ENCODE measurements at places on chromosomes 3 and 15.

DNA sequence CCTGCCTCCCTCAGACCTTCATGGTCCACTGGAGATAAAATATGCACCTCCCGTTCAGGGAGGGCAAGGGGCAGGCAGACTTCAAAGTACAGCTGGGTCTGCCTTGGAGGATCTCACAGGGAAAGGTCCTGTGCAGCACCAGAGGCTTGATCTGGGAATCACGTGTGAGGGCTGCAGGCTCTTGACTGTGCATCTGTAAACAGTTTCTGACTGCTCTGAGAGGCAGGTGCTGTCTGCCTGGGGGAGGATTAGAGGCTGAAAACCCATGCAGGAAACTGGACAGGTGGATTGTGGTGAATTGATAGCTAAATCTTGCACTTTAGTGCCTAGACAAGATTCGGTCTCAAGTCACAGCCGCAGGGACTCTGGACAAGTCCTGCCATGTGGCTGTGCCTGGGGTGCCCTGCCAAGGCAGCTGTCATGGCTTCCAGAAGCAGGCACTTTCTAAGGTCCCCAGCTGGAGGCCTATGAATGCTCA is 239.3 kb downstream of the EPHB1 start:
- DNase-seq = peak; percentile 40

DNA sequence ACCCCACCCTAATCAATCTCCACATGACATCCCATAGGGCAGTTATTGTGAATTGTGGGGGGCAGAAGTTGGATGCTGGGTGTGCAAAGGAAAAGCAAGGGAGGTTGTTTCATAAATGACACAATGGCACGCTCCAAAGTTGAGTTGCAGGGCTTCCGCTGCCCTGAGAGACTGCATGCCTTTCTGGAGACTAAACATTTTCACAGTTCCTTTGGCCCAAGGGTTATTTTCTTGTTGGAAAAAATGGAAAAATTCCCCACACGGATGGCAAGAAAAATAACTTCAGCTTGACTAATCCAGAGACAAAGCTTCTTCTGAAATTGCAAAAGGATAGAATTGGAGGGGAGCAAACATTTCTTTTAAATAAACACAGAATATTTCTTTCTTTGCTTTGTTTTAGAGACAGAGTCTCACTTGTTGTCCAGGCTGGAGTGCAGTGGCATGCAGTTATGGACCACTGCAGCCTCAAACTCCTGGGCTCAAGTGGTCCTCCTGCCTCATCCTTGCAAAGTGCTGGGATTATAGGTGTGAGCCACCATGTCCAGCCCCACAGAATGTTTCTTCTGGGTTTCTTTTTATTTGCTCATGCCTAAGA is 19.1 kb upstream of the TPM1 start:
- no peak for DNase-seq

GRCh38 chr3:193897288-193897687 is 238.7 kb upstream of the HES1 start:
- no peak for DNase-seq

GRCh38 chr3:184665101-184665500 is 46.8 kb downstream of the MAGEF1 start:
- no peak for DNase-seq

- no peak for DNase-seq
Measured at GRCh38 chr3:72804361-72804760, 43.9 kb downstream of the SHQ1 start.

- DNase-seq = no peak
Measured at GRCh38 chr3:39189959-39190269, 2.5 kb downstream of the XIRP1 start.

- DNase-seq = no peak
Measured at GRCh38 chr3:50136714-50137405, 18.3 kb upstream of the SEMA3F start.

- DNase-seq = no peak
Measured at GRCh38 chr3:62375655-62376453, 2.5 kb upstream of the FEZF2 start.

GRCh38 chr3:134937256-134938028 is 142.4 kb downstream of the EPHB1 start:
- no peak for DNase-seq

GRCh38 chr3:4724051-4724629 is 231.0 kb downstream of the ITPR1 start:
- DNase-seq = no peak

- DNase-seq = no peak
Measured at GRCh38 chr15:100787567-100788417, 91.8 kb upstream of the ALDH1A3 start.

GRCh38 chr15:43238671-43239131 is 17.9 kb upstream of the EPB42 start:
- DNase-seq = no peak

DNA sequence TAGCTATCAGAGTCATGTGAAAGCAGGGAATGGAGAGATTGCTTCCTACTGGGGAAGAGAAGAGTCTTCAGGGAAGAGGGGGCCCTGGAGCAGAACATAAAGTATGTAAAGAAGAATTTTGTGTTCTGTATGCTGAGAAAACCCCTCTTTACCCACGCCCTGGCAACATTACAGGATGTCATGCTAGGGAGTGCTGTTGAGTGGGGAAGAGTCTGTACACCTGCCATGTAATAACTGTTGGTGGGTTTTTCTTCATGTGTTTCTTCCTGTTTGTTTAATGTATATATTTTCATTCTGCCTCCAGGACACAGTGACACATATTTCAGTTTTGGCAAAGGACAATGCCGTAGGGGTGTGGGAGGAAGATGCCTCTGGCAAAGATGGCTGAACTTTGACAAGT is 122.8 kb upstream of the LPP start:
- no peak for DNase-seq

DNA sequence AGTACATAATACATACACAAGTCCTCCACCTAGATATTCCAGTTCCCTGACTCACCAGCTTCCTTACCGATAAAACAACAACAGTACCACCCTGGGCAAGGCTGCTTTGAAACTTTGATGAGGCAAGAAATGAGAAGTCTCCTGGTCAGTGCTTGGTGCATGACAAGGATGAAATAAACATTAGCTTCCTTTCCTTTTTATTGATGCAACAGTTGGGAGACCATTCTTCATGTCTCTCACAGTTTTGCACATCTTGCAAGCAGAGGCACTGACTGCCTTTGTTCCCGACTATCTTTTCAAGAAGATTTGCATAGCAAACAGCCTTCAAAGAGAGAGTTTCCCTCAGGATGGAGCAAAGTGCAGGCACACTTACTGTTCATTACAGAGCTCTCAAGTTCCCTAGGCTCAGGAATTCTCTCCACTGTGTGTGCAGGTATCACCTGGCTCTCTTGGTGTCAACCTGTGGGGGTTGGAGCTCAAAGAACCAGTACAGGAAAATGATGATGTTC is 65.2 kb downstream of the MYLK start:
- no peak for DNase-seq

GRCh38 chr3:124966521-124967445 is 32.2 kb upstream of the MUC13 start:
- DNase-seq = no peak

DNA sequence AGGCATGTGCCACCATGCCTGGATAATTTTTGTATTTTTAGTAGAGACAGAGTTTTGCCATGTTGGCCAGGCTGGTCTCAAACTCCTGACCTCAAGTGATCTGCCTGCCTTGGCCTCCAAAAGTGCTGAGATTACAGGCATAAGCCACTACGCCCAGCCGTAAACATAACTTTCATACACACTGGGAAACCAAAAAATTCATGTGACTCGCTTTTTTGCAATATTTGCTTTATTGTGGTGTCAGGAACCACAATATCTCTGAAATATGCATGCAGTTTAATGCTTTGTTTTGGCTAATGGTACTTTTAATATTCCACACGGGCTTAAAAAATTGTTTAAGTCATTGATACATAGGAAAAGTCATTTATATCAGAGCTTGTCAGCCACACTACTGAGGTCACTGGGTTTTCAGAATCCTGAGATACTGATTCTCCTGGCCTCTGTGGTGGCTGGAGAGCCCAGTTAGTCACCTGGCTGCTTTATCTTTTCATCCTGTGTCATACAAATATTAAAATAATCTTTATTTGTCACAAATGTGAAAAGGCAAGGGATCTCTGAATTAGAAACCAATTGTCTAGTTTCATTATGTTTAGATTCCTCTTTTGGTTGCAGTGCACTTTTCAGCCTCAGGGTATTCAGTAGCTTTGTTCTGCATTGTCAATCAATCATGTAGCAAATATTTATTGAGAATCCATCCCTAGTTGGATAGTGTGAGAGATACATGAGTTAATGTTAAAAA is 10.0 kb downstream of the TMEM62 start:
- DNase-seq = no peak

DNA sequence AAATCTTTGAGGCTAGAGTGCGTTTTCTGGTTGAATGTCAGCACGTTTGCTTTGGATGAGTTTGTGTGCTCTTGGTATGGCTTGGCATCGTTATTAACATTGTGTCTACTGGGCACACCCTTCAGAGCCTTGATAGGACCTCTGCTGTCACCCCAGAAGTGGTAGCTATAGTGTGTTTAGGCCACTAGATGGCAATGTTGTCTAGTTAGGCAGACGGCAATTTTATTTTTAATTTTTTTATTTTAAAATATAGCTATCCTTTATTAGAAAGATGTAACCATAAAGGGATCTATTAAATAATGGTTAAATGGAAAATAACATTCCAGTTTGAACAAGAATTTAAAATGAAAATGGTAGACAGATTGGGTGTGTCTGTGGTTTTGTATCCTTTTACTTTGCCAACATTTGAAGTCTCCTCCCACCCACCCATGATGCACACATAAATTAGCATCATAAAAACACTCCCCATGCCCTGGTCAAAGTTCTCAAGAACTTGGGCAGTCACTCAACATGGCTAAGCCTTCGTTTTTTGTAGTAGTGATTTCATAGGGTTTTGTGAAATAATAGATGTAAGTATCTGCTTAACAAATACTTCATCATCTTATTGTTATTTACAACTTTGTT is 200.7 kb downstream of the KCNH8 start:
- DNase-seq = no peak

- no peak for DNase-seq
Measured at GRCh38 chr3:131688370-131688769, 185.6 kb upstream of the MRPL3 start.

DNA sequence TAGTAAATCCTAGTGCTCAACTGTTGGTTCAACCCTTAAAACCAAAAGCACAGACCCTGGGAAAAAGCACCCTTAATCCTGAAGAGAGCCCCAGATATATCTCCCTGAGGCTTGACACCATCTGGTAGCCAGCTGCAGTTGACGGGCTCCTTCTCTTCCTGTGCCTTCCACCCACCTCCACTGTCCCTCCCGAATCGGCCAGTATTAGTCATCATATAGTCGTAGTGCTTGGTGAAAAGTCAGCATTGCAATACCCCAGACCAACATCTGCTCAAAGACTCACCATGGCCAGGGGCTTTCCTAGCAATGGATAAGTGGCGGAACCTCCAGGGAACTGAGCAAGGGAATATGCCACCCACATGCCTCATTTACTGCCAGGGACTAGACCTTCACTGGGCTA is 125.6 kb upstream of the CRBN start:
- DNase-seq = no peak

- DNase-seq = no peak
Measured at GRCh38 chr3:164095279-164095678, 983.0 kb downstream of the SI start.

DNA sequence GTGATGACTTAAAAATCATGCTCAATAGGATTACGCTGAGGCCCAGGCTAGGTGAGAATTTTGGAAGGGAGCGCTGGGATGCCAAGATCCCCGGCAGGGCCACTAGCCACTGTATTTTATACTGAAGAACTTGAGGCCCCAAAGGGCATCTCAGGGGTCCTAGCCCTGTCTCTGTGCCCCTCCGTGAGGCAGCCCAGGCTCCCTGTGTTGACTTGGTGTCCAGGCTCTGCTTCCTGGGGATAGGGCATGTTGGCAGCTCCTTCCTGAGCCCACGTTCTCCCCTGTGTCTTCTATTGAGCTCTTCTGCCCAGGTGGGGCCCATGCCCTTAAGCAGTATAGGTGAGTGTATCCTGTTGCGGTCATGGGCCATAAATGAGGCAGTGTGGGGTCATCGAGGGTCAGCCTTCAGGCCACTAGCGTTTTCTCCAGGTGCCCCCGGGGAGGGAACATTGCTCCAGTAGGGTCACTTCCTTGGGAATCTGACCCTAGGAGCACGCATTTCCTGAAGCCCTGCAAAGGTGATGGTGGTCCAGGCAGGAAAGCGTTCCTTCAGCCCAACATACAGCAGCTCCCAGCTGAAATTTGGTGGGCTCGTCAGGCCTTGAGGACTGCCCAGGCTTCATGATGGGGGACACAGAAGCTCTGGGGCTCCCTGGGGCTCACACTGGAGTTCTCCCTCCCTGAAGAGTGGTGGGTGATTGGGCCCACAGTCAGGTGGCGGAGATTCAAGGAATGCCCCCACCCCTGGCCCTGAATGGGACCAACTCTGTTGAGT is 189.4 kb downstream of the UBE3A start:
- no peak for DNase-seq

DNA sequence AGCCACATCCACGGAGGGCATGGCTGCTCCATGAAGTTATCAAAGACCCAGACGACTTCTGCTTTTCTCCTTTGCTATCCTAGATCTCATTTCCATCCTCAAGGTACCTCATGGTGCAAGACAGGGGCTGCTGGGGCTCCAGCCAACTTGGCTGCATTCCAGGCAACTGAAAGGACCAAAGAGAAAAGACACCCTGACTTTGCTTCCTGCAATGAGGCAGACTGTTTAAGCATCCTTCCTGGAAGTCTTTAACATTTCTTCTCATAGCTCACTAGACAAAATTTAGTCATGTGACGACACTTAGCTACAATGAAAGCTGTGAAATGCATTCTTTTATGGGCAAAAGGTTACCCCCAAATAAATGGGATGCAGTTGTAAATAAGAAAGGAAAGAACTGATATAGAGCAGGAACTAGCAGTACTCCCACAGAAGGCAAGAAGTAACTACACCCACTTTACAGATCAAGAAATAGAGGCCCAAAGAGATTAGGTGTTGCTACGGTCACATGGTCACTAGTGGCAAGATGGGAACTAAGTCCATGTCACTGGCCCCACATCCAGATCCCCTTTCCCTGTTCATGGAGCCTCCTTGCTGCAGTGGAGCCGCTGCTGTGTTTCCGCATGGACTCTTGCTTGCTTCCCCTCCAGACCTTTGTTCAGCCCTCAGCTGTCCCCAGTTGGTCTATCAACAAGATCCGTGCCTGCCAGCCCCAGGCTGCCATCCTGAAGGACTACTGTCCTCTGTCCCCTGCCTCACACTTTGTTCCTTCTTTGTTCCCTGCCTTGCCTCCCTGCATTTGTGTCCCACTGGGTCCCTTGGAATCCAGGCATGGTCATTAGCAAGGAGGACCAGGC is 107.0 kb downstream of the XXYLT1 start:
- DNase-seq = no peak

- DNase-seq = no peak
Measured at GRCh38 chr3:38029400-38030125, at the start of gene PLCD1. TSS of gene PLCD1 (minus strand) at chr3:38029642. CDS start at chr3:38029539, 103 bp downstream.

- DNase-seq = no peak
Measured at GRCh38 chr3:149547954-149548668, 73.6 kb downstream of the TM4SF4 start.

- no peak for DNase-seq
Measured at GRCh38 chr3:46656778-46657556, 36.5 kb downstream of the ALS2CL start.

- DNase-seq = no peak
Measured at GRCh38 chr3:188133646-188134045, 20.3 kb upstream of the LPP start.

GRCh38 chr3:9280451-9281219 is 31.2 kb upstream of the SRGAP3 start:
- DNase-seq = peak; percentile 10

- DNase-seq = no peak
Measured at GRCh38 chr3:188594139-188594538, 440.2 kb downstream of the LPP start.
